Activated CD8-positive, alpha-beta memory T cell treated with anti-CD3 and anti-CD28 coated beads for 1 hour (primary cell): ENCODE measurements at places on chromosomes 1 and 21.

DNA sequence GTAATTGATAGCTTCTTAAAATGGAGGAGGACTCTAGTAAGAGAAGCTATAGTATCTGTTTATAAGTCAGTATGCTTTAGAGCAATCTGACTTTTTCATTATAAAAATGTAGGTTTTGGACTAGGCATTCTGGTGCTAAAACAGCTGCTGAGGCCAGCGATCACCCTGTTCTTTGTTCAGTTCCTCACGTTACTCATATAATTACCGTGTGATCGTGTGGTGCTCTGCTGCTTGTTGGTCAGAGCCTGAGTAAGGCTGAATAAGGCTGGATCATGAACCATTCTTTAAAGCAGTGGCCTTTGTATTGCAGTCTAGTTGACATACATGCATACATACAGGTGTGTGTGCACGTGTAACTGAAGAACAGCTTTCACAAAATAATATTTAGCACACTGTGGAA, 25.2 kb downstream of the CDC42 start:
- no peak for DNase-seq

DNA sequence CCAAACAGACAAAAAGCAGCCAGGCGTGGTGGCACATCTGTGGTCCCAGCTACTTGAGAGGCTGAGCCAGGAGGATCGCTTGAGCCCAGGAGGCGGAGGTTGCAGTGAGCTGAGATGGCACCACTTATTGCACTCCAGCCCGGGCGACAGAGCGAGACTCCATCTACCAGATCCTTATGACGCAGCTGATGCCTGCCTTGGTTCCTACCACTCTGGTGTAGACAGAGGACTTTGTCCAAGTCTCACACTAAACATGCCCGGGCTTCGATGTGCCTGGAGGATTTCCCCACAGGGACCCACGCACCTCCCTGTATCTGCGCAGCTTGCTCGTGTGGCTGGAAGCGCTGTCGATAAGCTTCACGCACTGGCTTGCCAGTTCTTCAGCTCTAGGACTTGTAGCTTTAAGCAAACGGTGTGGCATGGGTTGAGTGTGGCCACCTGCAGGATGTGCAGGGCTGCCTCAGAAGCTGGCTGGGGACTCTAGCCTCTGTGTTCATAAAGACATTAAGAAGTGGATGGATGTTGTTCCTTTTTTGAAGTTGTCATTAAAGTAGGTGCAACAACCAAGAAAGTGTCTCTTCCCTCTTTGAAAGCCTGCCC, 4.8 kb downstream of the TPRG1L start:
- DNase-seq, result no peak

- no peak for DNase-seq
Measured at GRCh38 chr1:46611691-46612221, 4.9 kb downstream of the MOB3C start.

- DNase-seq, result no peak
Measured at GRCh38 chr1:26759531-26759930, 28.2 kb upstream of the PIGV start.

DNA sequence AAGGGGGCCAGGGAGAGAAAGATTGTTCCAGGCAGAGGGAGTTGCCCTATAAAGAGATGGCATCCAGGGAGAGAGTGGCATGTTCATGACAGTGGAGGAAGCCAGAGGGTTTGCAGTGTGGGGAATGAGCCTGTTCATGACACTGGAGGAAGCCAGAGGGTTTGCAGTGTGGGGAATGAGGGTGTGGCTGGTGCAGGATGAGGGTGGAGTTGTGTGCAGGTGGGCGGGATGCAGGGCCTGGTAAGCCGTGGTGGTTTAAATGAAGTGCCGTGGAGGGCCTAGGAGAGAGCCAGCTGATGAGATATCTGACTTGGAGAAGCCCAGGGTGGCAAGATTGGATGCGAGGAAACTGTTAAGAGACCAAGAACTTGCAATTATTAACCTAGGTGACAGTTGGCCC, 131.8 kb downstream of the CAMTA1 start:
- DNase-seq, result no peak
